ENCODE measurements at places on chromosomes 1 and 21.

DNA sequence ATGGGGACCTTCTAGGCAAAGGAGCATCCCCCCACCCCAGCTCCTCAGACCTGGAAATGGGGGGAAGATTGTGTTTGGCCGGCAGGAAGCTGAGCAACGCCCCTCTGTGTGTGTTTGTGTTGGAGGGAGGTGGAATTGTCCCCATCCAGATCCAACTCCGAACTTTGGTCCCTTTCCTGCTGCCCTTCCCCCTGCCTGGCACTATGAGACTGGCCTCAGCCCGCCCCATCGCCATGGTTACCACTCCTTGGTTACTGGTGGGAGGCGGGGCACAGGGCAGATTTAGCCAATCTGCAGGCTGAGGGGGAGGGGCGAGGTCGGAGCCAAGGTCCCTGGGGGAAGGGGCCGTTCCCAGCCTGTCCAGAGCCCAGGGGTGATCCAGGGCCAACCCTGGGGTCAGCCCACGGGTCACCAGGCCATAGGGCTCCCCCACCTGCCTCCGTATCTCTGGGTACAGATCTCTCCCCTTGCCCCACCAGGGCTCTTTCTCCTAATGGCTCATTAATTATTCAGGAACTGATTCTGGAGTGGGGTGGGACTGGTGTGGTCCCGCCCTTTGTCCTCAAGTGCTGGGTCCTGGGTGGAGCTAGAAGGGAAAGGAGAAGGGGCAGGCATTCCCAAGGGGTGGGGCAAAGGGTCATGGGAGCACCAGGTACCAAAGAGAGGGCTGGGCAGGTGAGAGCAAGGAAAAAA is 15.2 kb downstream of the PTPRF start:
- DNase-seq, result no peak

- DNase-seq, result no peak
Measured at GRCh38 chr1:21246905-21247642, 43.2 kb downstream of the ECE1 start.

DNA sequence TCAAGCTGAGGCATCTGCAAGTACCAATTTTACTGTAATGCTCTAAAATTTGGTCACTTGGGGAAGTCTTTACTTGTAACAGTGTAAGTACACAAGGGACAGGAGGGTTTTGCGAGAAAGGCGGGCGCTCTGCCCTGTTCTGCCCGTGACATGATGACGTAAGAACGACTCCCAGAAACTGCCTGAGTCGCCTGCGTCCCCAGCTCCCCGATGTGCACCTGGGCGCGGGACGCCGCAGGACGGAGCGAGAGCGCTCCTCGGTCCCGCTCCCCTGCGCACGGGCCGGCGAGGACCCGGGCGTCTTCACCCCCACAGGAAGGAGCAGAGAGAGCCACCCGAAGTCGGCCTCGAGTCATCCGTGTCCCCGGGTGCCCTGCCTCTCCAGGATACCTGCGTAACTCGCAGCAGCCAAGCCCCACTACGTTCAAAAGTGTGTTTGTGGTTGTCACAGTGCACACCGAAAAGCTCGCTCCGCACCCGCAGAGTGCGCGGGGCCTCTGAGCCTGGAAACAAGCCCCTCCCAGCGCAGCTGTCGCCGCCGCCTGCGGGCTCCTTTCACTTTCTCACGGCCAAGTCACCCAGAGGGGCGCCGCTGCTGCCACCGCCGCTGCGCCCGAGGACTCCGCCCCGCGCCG is 3.3 kb upstream of the ZBTB18 start:
- DNase-seq, result no peak

DNA sequence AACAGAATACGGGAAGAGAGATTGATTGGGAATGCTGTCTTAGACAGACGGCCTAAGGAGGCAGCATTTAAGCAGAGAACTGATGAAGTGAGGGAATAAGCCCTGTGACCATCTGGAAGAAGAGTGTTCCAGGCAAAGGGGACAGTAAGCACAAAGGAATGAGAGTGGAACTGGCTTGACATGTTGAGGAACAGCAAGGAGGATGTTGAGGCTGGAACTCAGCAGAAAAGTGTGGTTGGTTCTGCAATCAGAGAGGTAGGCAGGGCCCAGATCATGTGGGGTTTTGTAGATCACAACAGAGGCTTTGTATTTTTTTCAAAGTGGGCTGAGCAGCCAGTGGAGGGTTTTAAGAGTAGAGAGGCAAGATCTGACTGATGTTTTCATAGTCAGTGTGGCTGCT is 157.4 kb downstream of the DNM3 start:
- DNase-seq, result no peak

DNA sequence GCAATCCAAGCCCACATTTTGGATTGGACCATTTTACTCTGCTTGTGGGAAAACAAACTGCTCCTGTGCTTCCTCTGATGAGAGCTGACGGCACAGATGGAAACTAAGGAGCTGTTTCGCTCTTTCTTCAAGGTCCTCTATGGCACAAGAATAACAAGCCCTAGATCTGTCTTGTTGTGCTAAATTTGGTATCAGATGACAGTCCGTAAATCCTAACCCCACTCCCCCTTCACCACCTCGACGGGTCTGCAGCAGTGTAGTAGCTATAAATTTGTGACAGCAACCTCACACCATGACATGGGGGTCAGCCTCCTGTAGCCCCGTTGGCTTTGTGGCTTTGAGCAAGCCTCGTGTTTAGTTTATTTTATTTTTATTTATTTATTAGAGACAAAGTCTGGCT is 85.9 kb downstream of the ADSS2 start:
- DNase-seq, result no peak

DNA sequence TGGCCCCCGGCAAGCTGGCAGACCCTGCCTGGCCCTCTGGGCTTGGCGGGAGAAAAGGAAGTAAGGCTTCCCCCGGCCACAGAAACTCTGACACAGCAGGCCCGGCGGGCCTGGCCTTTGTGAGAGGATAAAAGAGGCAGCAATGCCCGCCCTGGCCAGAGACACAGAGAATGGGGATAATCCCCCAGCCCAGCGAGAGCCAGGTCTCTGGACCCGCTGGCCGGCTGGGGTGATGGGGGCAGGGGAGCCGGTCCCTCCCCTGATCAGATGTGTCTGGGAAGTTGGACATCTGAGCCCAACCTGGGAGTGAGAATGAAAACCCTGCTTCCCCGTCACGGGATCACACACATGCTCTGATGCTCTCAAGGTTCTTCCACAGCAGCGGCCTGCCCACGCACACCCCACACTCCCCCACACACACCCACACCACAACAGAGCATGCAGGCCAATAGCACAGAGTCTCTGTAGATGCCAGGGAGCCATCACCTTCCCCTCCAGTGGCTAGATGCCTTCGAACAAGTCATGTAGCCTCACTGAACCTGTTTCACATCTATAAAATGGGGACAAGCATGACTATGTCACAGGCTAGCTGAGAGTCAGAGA is 4.2 kb downstream of the RSPO1 start:
- no peak for DNase-seq

GRCh38 chr1:21552715-21553114 is 43.5 kb downstream of the ALPL start:
- DNase-seq, result no peak

DNA sequence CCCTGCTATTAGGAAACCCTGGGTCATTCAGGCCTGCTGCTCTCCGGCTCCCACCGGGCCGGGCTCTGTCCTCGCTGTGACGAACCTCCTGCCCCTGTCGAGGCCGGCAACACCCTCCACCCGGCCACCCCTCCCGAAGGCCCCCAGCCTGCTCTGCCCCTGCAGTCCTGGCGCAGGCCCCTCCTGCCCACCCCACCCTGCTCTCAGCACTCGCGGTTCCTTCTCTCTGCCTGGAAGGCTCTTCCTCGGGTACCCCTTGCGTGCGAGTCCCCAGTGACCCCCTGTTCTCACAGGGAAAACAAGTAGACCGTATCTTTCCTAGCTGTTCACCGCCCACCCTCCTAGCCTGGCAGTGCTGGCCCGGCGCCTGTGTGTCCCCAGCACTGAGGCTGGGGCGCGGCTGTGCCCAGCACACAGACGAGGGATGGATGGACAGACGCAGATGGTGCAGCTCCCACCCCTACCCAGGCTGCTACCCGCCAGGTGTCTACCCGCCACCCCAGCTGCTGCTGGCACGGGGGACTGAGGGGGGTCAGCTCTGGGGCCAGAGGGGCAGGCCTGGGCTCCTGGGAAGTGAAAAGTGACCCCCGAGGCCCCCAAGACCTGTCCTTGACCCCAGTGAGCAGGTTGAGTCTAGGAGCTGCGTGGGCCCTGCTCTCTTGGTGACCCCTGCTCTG is 3.1 kb upstream of the VWA1 start:
- DNase-seq, result no peak

DNA sequence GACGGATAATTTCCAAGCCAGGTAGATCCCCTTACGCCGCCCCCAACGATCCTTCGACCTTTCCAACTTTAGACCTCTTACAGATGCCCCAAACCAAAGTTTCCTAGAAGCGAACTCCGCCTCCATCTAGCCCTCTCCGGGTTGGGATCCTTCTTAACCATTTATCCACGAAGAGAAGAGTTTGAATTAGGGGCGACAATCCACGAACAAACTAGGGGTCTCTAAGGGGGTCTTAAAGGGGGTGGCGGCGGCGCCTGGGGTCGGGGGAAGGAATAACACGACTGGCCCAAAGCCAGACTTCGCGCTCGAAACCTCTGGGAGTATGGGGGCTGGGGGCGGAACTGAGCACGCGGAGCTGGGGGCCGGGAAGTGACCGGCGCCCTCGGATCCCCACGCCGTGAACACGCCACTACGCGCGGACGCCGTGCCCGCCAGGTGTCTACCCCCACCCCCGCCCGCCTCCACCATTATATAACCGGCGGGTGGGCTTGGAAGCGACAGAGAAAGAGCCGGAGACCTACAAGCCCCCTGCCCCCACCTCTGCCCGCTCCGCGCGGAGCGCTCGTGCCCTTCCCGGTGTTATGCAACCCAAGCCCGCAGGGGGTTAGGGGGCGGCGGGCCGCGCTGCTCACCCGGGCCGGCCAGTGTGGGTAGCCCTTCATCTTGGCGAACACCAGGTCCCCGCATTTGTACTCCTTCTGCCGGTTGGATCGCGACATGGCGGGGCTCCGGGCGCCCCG is 594 bp downstream of the HDGF start:
- DNase-seq, result peak; percentile 87
